ENCODE measurements at places on chromosomes 5 and 9.

GRCh38 chr9:131618071-131618479 is 72.8 kb downstream of the PRRT1B start:
- DNase-seq, result no peak

DNA sequence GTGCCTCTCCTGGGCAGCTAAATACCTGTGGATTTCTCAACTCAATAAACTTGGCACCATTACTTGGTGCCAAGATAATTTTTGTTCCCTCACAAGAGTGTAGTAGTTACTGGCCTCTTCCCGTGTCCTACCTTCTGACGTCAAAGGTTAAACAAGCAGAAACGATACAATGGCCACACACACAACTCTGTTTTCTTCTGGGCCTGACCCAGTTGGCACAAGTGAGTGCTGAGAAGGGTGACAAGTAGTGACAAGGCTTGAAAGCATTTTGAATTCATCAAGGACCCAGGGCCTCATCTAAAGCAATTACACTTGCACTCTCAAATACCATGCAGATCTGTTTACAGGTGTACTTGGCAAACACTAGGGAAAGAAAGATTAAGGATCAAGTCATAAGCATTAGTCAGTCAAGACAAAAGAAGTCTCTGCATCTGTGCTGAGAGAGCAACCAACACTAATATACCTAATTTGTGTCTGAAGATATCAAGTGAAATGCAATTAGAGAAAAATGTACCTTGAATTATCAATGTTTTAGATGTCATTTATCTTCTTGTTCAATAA is 30.8 kb downstream of the RASEF start:
- DNase-seq, result no peak

- DNase-seq, result no peak
Measured at GRCh38 chr9:136525841-136526499, 19.9 kb downstream of the NOTCH1 start.

DNA sequence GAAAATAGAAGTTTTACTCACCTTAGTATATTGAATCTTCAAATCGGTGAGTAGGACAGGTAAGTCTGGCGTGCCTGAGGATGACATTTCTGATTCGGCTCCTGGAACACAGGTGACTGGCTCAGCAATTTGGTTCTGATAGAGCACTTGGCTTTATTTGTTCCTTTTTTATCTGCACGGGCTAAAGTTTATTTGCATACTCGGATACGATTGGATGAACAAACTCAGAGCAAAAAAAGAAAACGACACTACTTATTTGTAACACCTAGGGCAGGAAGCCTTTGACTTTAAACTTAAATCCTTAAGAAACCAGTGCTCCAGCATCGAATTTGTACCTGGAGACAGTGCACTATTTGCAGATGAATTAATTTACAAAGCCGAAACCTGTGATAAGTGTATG is at the start of gene ALDH1A1:
Gene ALDH1A1 (minus strand): TSS at position 140 of the 400 bp plus-strand sequence. CDS start 53 bp downstream, at position 87.
- DNase-seq, result no peak

DNA sequence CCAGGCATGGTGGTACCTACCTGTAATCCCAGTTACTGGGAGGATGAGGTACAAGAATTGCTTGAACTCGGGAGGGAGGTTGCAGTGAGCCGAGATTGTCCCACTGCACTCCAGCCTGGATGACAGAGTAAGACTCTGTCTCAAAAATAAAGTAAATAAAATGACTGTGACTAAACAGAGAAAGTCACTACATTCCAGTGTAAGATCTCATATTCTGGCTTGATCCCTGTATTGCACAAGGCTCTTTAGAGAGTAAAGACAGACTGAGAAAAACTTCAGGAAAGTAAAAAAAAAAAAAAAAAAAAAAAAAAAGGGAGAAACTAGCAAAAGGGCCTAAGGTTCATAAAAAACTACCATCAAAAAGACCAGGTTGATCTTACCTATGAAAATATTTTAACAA is 106.6 kb upstream of the PJA2 start:
- no peak for DNase-seq

DNA sequence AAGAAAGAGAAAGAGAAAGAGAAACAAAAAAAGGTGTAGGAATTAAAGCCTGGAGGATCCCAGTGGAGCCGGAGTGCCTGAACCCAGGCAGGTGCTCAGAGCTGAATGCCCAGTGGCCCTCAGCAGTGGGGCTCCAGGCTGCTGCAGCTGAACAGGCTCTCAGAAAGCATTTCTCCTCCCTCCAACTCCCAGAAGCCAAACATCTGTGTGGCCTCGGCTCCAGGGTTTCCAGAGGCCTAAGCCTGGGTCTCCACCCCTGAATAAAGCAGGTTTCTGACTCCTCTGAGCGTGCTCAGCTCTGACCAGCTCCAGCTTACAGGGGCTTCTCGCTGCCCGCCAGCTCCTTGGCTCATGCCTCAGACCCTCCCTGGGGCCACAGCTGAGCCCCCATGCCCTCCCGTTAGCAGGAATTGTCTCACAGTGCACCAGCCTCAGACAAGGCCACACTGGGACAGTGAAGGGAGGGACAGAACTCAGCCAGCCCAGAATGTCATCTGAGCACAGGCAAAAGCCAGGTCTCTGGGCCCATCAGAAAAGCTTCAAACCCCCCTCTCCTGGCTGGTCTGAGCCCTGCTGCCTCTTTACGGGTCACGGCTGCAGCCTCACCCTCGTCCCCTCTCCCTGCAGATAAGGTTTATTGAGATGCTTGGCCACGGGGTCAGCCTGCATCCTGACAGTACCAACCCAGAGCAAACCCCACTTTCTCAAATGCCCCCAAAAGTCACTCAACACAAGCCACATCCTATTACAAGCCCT is 114.4 kb upstream of the PPP1R26 start:
- DNase-seq, result no peak

DNA sequence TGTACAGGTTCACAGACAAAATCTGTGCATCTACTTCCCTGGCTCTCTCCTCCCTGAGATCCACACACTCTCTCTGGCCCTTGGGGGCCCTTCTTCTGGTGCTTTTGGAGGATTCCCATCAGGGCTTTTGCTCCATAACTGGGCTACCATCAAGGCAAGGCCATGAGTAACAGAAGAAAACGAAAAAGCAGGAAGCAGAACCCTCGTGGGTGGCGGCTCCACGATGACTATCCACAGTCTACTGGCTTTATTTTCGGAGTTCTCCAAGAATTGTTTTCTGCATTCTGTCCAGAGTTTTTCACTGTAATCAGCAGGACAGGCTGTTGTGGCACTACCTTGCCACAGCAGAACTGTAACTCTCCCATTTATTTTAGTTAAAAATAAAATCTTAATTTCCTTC is 19.9 kb downstream of the PNPLA7 start:
- DNase-seq, result no peak

GRCh38 chr9:90611121-90611520 is 31.5 kb downstream of the DIRAS2 start:
- DNase-seq, result no peak

- DNase-seq, result peak; percentile 49
Measured at GRCh38 chr9:128160603-128160987, 530 bp downstream of the BBLN start.

GRCh38 chr5:55188656-55189540 is 15.9 kb upstream of the CDC20B start:
- no peak for DNase-seq

DNA sequence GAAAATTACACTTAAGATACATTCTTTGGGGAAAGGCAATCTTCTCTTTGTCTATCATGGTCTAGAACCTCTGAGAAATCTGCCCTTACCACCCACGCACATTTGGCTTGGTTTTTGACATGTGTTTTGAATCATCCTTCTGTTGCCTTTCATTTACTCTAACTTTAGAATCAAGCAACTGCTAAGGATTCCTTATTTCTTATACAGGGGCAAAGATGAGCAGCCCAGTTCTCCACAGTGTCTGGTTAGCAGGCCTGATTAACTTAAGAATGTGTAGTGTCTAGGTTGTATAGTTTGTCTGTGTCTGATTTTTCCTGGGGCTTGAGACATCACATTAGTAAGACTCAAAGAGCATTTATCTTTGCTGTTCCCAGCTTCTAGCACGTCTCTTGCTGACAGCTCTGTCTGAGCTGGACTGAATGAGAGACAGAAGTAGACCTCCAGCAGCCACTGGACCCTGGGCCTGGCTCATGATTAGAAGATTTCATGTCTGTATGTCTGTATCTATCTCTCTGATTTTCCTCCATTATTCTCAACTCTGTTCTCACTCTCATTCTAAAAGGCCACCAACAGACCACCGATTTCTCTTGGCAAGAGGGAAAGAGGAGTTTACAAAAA is 31.8 kb upstream of the PCA3 start:
- DNase-seq, result no peak

- no peak for DNase-seq
Measured at GRCh38 chr9:38164659-38165221, 95.7 kb upstream of the SHB start.

DNA sequence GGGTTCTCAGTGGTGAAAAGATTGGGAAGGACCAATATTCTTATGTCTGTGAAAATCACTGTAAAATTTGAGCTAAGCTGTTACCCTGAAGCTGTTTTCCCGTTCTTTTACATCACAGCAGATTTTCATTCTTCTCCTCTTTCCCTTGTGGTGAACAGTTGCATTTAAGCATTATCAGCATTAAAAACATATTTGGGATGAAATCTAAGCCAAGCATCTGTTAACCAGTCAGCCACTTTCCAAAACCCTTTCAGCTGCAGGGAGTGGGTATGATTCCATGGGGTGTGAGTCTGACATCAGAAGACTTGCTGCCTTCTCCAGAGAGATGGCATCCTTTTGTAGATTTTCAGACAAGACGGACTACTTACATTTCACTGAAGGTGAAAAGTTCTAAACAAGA is 97.2 kb downstream of the TRIO start:
- no peak for DNase-seq

DNA sequence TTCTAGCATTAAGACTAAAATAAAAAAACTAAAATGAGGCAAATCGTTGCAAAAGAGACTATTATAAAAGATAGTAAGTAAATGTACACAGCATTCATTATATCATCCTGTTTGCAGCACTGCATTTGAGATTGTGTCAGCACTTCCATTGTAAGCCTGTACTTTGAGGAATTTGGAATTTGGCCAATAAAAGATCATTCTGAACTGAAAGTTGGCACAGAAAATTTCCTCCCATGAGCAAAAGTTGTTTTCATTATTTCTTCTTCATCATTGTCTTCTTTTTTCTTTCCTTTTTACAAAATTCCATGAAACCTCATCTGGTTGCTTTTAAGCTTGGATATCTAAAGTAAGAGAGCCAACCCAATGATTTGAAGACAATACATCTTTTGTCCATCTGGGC is 199.3 kb upstream of the ADAMTSL1 start:
- no peak for DNase-seq

DNA sequence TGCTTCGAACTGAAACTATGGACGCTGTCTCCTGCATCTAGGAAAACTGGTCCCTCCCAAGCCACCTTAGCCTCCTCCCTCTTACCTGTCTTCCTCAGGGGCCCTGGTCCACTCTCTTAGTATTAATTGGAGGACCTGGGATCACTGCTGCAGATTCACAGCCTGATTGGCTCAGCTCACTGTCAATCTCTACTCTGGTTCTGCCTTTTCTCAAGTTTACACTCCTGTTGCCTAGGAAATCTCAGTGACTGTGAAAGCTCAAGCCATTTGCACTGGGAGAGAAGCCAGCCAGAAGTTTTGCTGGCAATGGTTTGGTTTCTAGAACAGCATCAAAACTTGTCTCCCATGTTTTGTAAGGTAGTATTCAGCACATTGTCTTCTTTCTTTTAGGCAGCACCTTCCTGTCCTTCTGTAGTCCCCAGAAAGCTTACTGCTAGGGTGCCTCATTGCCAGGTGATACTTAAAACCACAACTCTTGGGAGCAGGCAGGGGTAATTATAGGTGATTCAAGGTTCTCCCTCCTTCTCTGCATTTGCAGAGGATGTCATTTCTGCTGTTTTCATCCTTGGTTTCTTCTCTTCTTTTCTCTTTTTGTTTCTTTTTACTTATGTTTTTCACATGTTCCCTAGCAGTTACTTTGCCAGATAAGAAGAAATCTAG is at the start of gene CAPSL:
Gene CAPSL (minus strand): TSS at position 55 of the 660 bp plus-strand sequence. CDS start 17,502 bp downstream, outside the sequence.
- DNase-seq, result no peak

DNA sequence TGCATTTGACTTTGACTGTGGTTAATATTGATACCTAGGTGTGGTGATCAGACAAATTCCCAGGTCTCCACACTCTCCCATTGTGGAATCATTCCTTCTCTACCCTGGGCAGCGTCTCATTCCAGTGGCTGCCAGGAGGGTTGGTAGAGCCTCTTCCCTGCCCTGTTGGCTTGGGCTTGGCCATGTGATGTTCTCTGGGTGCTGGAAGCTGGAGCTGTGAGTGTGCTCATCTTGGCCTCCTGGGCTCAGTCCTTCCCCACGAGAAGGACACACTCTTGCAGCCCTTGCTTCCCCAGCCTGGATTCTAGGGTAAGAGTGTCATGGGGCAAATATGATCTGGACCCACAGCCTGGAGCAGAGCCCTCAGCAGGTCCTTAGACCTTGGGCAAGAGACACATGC is 167.2 kb upstream of the IRX4 start:
- DNase-seq, result no peak

DNA sequence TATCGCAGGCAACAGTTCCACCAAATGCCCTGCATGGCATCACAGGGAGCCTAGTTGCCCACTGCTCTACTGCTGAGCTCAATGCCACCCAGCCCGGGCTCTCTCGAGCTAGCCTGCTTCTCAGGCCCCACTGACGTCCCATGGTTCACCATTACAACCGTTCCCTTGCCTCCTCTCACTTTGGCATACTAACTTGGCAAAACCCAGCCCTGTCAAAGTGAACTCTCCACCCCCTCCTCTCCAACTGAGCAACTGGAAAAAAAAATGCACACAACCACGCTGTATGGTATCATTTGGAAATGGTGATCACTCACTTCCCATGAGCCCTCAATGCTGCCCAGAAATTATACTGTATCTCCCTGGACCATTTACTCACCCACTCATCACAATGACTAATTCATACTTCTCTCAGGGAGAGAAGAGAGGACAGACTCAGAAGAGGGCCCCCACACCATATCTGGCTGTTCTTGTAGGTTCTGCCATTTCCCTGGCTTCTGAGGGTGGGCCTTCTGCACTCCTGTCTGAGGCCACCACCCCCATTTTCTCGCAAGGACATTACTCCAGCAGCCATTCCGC is 51.4 kb upstream of the RARS1 start:
- DNase-seq, result no peak

- DNase-seq, result no peak
Measured at GRCh38 chr5:152547202-152547601, 142.1 kb upstream of the NMUR2 start.

DNA sequence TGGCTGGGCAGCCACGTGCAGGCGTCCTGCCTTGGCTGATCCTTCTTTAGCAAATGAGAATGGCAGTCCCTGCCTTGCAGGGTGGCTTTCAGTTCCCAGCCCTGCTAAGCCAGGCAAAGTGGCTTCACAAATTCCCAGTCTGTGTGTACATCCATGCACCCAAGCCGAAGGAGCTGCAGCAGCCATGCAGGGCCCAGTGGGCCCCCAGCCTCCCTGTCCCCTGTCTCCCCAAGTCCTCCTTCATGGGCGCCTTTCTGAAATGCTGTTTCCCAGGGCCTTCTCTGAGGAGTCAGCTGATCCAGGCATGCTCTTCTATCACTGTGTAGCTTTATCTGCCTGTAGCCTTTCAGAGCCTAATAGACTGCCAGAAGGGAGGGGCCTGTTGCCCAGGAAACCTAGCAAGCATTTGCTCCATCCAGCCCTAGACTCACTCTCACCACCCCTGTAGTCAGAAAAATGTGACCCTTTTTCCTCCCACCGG is 47.4 kb upstream of the SHC3 start:
- DNase-seq, result no peak

Data from activated CD8-positive, alpha-beta memory T cell treated with anti-CD3 and anti-CD28 coated beads for 48 hours (primary cell).